ENCODE measurements at places on chromosomes 11 and 22. TPM values are rescaled to one million over a fixed set of nuclear protein-coding genes. Genes with fewer than 3 reads are reported as not detected.

The DUSP8 gene
- total RNA-seq = 0.80 TPM

The KCNE3 gene
- not detected for total RNA-seq

The SYT13 gene
- not detected for total RNA-seq

DNA sequence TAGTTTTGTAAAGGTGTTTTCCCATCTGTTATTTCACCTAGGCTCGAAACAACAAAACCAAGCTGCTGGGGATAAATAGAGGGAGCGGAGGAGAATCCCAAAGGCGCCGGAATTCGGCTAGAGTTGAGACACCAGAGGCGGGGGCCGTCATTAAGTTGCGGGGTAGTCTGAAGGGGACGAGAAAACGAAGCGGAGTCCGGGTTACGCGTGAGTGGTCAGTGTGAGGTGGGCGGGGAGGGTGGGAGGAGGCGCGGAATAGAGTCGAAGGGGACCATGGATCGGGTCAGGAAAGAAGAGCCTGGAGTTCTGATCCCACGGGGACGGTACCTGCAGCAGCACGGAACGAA lies 361 bp downstream of the SRPRA start:
- H3K4me1 ChIP-seq = peaks cover 14% of the 10 kb centered on the region
- peaks cover 71% of the 10 kb centered on the region for H3K36me3 ChIP-seq
- no peak for ATAC-seq

- no peaks in the 10 kb centered on the region for H3K36me3 ChIP-seq
- peak overlapping the region; percentile 55 for H3K27ac ChIP-seq
These were observed 35.6 kb upstream of the TMEM123 start for GRCh38 chr11:102488208-102488607.

The CHRM1 gene
- not detected for total RNA-seq

- H3K27ac ChIP-seq = peak overlapping the region; percentile 50
- H3K4me1 ChIP-seq = peaks cover 34% of the 10 kb centered on the region
- H3K36me3 ChIP-seq = no peaks in the 10 kb centered on the region
- no peaks in the 10 kb centered on the region for H3K27me3 ChIP-seq
- ATAC-seq = peak; percentile 95
- H3K4me3 ChIP-seq = peak overlapping the region; percentile 1
These were observed 82.0 kb downstream of the SLC1A2 start for GRCh38 chr11:35337136-35337913.

The LRRC32 gene
- 4.5 TPM for total RNA-seq

The OR52N4 gene
- 1.8 TPM for total RNA-seq

DNA sequence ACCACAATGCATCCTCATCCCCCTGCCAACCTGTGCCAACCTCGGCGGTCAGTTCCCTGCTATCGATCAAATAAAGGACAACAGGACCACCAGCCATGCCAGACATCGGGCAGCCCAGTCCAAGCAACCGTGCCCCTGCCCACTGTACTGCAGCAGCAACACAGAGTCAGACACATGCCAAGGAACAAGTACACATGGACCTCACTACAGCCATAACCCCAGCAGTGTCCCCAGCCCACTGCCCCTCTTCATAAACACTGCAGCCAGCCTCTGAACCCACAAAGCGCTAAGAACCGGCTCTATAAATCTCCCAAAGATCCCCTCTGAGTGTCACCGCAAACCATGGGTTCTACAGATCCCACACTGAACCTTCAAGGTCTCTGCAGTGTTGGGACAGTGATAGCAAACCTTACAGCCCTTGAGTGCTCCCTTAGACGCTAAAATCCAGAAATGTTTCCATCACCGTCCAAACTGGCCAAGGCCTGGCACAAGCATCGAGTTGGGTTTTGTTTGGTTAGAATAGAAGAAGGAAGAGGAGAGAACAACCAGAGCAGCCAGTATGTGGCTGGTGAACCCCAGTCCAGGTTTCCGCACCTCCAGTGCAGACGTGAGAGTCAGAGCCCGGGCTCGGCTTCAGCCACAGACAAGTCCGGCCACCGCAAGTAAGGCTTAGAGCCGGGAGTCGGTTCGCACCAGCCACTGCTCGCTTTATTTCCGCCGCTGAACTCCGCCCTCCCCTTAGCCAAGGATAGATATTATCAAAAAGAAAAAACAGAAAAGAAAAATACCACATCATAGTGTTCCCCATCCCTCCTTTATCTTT lies 7.9 kb downstream of the PAX6 start:
- peaks cover 71% of the 10 kb centered on the region for H3K27me3 ChIP-seq
- peaks cover 17% of the 10 kb centered on the region for H3K4me1 ChIP-seq
- no peak overlapping the region for H3K27ac ChIP-seq
- no peak for ATAC-seq
- H3K36me3 ChIP-seq = peaks cover 46% of the 10 kb centered on the region
- peak overlapping the region; percentile 61 for H3K4me3 ChIP-seq

GRCh38 chr11:117502015-117502778 lies 174.5 kb downstream of the CEP164 start:
- H3K4me3 ChIP-seq = no peak overlapping the region
- ATAC-seq = no peak
- no peaks in the 10 kb centered on the region for H3K36me3 ChIP-seq
- no peaks in the 10 kb centered on the region for H3K4me1 ChIP-seq

DNA sequence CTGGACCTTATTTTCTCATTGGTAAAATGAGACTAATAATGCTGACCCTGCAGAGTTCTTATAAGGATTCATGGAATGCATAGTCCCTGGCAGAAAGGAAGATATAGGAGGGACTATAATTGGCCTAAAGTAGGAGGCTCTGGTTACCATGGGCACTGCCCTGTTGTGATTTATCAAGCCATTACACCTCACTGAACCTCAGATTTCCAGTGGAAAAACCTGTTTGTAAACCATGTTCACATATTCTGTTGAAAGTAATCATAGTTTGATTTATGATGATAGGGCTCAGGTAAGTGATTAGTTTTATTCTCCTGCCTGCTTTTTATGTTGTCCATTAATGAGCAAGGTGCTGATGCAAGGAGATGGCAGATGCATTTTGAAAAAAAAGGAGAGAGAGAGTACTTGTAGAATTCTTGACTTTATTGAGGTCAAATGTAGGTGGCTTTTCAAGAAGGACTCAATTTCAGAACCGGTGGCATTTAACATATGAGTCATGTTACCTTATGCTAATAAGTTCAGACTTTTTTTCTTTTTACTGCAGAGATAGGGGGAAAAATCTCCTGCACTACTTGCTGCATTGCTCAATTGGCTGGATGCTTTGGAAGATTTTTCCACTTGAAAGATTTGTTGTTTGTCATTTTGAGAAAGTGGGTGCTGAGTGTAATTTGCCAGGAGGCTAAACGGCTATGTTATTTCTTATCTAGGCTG lies 14.6 kb downstream of the NF2 start:
- peak overlapping the region; percentile 74 for H3K27ac ChIP-seq
- no peaks in the 10 kb centered on the region for H3K36me3 ChIP-seq
- no peaks in the 10 kb centered on the region for H3K27me3 ChIP-seq
- peak overlapping the region; percentile 50 for H3K4me3 ChIP-seq

DNA sequence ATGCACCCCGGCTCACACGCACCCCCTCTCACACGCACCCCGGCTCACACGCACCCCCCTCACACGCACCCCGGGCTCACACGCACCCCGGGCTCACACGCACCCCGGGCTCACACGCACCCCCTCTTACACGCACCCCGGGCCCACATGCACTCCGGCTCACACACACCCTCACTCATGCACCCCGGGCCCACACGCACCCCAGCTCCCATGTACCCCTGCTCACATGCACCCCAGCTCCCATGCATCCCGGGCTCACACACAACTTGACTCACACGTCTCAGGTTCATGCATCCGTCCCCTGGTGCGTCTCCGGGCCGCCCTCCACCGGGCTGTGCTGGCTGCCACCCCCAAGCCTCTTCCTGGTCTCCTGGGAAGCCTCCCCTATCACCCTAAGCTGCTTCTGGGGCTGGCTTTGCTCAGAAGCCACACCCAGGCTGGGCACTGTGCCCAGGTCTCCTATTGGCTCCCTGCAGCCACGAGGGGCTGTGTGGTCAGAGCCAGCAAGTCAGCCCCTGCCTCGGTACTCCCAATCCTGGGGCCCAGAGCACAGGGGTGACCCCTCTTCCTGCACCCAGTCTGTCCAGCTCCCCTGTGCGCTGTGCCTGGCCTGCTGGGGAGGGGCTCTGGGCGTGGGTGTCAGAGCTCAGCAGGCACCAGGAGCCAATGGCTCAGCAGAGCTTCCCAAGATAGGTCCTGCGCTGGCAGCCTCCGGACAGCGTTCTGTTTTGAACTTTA lies 16.9 kb downstream of the TSPAN4 start:
- no peak overlapping the region for H3K4me3 ChIP-seq
- no peaks in the 10 kb centered on the region for H3K27me3 ChIP-seq
- no peak for ATAC-seq
- H3K27ac ChIP-seq = no peak overlapping the region
- H3K36me3 ChIP-seq = no peaks in the 10 kb centered on the region
- H3K4me1 ChIP-seq = no peaks in the 10 kb centered on the region

- H3K27me3 ChIP-seq = no peaks in the 10 kb centered on the region
- no peak for ATAC-seq
- H3K4me3 ChIP-seq = no peak overlapping the region
- peaks cover 10% of the 10 kb centered on the region for H3K36me3 ChIP-seq
These were observed 92.3 kb upstream of the PARVA start for GRCh38 chr11:12285106-12285505.

DNA sequence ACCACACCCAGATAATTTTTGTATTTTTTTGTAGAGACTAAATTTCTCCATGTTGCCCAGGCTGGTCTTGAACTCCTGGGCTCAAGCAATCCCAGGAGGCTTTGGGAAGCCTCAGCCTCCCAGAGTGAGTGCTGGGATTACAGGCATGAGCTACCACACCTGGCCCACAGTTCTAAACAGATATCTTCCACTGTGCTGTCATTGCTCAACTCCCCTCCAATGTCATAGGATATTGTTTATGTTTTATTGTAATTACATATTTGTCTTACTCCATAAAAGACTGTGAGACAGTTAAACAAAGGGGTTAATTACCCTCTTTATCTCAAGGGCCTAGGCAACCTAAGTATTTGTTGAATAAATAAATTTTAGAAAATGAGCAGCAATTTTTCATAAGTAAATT lies 204.2 kb downstream of the GRM5 start:
- no peaks in the 10 kb centered on the region for H3K27me3 ChIP-seq
- no peaks in the 10 kb centered on the region for H3K36me3 ChIP-seq
- H3K4me3 ChIP-seq = no peak overlapping the region
- H3K27ac ChIP-seq = no peak overlapping the region
- ATAC-seq = no peak

The FOLR2 gene
- not detected for total RNA-seq

The SHISA8 gene
- not detected for total RNA-seq

GRCh38 chr11:34180040-34180813 lies 74.8 kb downstream of the NAT10 start:
- H3K36me3 ChIP-seq = no peaks in the 10 kb centered on the region
- H3K27me3 ChIP-seq = no peaks in the 10 kb centered on the region
- peak; percentile 74 for ATAC-seq
- H3K4me3 ChIP-seq = no peak overlapping the region
- no peak overlapping the region for H3K27ac ChIP-seq

GRCh38 chr22:47059076-47059475 lies 296.6 kb downstream of the TBC1D22A start:
- H3K27me3 ChIP-seq = no peaks in the 10 kb centered on the region
- H3K4me1 ChIP-seq = peaks cover 5% of the 10 kb centered on the region
- H3K36me3 ChIP-seq = peaks cover 91% of the 10 kb centered on the region
- no peak for ATAC-seq

- no peaks in the 10 kb centered on the region for H3K27me3 ChIP-seq
- ATAC-seq = no peak
- no peaks in the 10 kb centered on the region for H3K4me1 ChIP-seq
- no peak overlapping the region for H3K4me3 ChIP-seq
- H3K36me3 ChIP-seq = no peaks in the 10 kb centered on the region
These were observed 105.0 kb downstream of the DBX1 start for GRCh38 chr11:20055312-20055711.

- no peak for ATAC-seq
- H3K27me3 ChIP-seq = no peaks in the 10 kb centered on the region
- peak overlapping the region; percentile 78 for H3K27ac ChIP-seq
- H3K4me3 ChIP-seq = peak overlapping the region; percentile 85
These were observed 719 bp downstream of the TALDO1 start for GRCh38 chr11:748007-748359.

DNA sequence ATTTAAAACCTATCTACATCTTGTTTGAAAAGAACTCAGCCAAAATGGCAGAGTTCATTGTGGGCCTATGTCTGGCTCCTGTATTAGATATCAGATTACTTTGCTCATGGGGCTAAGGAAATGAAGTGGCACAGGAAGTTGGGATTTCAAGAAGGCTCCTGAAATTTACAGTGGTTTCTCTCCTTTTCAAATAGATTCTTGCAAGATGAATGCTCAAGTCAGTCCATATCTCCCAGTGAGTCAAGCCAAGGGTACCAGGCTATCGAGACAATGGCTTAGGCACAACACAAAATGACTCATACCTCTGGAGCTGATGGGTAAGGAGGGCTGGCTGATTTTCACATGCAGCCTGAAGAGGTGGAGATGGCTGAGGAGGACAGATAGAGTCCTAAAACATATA lies 24.1 kb upstream of the APOA1 start:
- peaks cover 100% of the 10 kb centered on the region for H3K36me3 ChIP-seq
- peak; percentile 88 for ATAC-seq
- no peak overlapping the region for H3K4me3 ChIP-seq
- H3K27me3 ChIP-seq = no peaks in the 10 kb centered on the region

- no peaks in the 10 kb centered on the region for H3K4me1 ChIP-seq
- no peaks in the 10 kb centered on the region for H3K36me3 ChIP-seq
- ATAC-seq = no peak
- no peak overlapping the region for H3K27ac ChIP-seq
These were observed 73.1 kb upstream of the CLMP start for GRCh38 chr11:123268156-123268555.

GRCh38 chr11:40323241-40323640 lies 1136.2 kb downstream of the LRRC4C start:
- no peaks in the 10 kb centered on the region for H3K27me3 ChIP-seq
- H3K27ac ChIP-seq = no peak overlapping the region
- no peak overlapping the region for H3K4me3 ChIP-seq
- H3K36me3 ChIP-seq = no peaks in the 10 kb centered on the region
- H3K4me1 ChIP-seq = no peaks in the 10 kb centered on the region
- no peak for ATAC-seq

The RIC3 gene
- 11.5 TPM for total RNA-seq

- peaks cover 33% of the 10 kb centered on the region for H3K4me1 ChIP-seq
- no peaks in the 10 kb centered on the region for H3K27me3 ChIP-seq
- no peak for ATAC-seq
- no peak overlapping the region for H3K4me3 ChIP-seq
- H3K27ac ChIP-seq = peak overlapping the region; percentile 92
These were observed 10.9 kb downstream of the NCF4 start for GRCh38 chr22:36871669-36872081.

DNA sequence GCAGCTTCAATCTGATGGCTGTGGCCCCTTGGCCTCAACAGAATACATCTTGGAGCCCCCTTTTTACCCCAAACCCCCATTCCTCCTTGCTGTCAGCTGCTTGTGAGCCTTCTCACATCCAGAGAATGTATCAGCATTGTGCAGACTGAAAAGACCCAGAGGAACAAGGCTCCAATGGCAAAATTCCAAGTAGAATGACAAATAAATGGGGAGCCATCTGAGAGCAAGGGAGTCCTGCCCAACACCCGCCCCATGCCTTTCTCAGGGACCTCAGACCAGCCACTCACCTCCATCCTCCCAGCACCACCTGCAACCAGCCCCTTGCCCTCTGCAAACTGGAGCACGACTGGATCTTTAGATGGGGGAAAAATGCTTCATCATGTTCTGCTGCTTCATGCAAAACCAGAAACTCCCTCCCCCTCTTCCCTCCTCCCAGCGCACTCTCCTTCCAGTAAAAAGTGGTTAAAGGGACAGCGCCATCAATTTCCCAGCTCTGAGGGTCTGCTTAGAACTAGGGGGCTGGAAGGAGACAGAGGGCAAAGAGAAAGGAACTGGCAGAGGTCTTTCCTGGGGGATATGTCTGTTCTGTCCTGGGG lies 2.2 kb upstream of the NEFH start:
- no peak for ATAC-seq
- H3K4me3 ChIP-seq = no peak overlapping the region
- no peaks in the 10 kb centered on the region for H3K4me1 ChIP-seq
- no peak overlapping the region for H3K27ac ChIP-seq
- peaks cover 39% of the 10 kb centered on the region for H3K27me3 ChIP-seq
- peaks cover 4% of the 10 kb centered on the region for H3K36me3 ChIP-seq

Data from activated T-helper 17 cell treated with anti-CD3 and anti-CD28 coated beads, Interleukin-2, amount 50 U/mL, for 72 hours (primary cell).